ENCODE measurements at places on chromosomes 2 and 18.

GRCh38 chr2:36433311-36434217 lies 78.0 kb downstream of the CRIM1 start:
- DNase-seq: peak; percentile 46

- DNase-seq: peak; percentile 59
Observed at GRCh38 chr2:69773206-69773605, 31.3 kb downstream of the ANXA4 start.

GRCh38 chr2:42770288-42771131 lies 6.6 kb upstream of the OXER1 start:
- DNase-seq: peak; percentile 44

- DNase-seq: no peak
Observed at GRCh38 chr18:49617329-49617695, 55.5 kb downstream of the LIPG start.

GRCh38 chr2:47724221-47724981 lies 58.5 kb upstream of the MSH6 start:
- DNase-seq: peak; percentile 92

DNA sequence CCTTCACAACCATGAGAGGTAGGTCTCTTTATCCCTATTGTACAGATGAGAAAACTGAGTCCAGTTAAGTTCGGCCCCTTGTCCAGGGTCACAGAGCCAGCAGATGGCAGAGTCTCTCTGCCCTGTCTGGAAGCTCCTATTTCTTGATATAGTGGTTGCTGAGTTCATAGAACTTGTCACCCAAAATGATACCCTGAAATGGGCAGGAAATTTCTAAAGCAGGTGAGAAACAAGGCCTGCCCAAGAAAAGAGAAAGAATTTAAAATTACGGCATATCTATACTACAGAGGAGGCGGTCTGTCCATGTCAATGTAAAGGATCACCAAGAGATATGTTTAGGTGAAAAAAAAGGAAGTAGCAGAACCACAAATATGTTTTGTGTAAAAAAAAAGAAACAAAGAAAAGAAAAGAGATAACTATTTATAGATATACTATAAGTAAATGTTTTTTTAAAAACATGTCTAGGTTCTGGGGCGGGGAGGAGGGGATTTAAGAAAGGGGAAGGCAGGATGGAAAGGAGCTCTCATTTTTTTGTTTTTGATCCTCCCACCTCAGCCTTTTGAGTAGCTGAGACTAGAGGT lies 39.8 kb downstream of the MYO7B start:
- DNase-seq: no peak

- DNase-seq: no peak
Observed at GRCh38 chr18:70535041-70535440, 246.2 kb downstream of the SOCS6 start.

GRCh38 chr2:240869109-240869955 lies 708 bp downstream of the AGXT start:
- DNase-seq: no peak

GRCh38 chr2:133768658-133769435 lies 200.6 kb upstream of the NCKAP5 start:
- DNase-seq: no peak

- peak; percentile 56 for DNase-seq
Observed at GRCh38 chr2:237874585-237875161, 15.2 kb downstream of the RAMP1 start.

- DNase-seq: no peak
Observed at GRCh38 chr2:196480653-196481323, 158.7 kb upstream of the CCDC150 start.
